ENCODE measurements at places on chromosomes 5 and 9.
A peak's percentile ranks its signal among the peaks of the same experiment; 100 is the strongest.

DNA sequence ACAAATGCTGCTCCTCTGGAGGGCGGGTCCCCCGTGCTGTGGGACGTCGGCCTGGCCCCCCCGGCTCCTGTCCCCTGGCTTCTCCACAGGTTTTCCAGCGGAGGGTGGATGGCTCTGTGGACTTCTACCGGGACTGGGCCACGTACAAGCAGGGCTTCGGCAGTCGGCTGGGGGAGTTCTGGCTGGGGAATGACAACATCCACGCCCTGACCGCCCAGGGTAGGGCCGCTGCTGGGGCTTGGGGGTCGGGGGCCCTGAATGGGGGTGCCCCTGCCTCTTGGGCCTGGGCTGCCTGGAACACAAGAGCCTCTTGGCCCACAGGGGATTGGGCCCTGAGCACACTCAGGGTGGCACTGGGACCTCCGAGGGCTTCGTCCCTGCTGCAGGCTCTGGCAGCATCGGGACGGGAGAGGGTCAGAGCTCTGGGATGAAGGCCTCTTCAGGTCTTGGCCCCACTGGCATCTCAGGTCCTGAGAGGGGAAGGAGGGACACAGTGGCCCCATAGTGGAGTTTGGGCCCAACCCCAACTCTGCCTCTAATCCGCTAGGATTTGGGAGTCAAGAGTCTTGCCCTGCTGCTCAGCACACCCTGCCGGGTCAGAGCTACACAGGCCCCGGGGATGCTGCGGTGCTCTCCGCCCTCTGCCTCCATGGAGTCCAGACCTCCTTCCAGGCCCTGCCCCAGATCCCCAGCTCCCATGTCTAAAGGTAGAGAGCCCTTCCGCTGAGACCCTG, 5.2 kb downstream of the FCN2 start:
- DNase-seq: no peak

DNA sequence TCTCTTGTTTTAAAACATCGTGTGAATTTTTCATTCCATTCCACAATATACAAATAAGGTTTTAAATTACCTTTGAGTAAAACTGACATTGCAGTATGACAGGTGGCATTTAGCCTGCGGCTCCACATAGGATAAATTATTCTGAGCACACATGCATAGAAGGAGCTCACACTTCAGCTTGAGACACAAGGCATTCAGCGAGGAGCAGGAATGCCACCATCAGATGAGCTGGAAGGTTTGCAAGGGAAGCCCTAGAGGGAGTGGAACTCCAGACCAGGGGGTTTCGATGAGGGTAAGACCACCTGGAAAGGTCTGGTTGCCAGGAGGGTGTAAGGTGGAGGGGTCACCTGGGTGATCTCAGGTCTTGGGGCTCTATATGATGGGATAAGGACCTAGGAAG, 259.0 kb upstream of the ADRA1B start:
- DNase-seq: no peak

GRCh38 chr5:142320851-142321560, 3.8 kb downstream of the SPRY4 start:
- no peak for DNase-seq

GRCh38 chr9:24939109-24939850, 393.6 kb upstream of the IZUMO3 start:
- no peak for DNase-seq

DNA sequence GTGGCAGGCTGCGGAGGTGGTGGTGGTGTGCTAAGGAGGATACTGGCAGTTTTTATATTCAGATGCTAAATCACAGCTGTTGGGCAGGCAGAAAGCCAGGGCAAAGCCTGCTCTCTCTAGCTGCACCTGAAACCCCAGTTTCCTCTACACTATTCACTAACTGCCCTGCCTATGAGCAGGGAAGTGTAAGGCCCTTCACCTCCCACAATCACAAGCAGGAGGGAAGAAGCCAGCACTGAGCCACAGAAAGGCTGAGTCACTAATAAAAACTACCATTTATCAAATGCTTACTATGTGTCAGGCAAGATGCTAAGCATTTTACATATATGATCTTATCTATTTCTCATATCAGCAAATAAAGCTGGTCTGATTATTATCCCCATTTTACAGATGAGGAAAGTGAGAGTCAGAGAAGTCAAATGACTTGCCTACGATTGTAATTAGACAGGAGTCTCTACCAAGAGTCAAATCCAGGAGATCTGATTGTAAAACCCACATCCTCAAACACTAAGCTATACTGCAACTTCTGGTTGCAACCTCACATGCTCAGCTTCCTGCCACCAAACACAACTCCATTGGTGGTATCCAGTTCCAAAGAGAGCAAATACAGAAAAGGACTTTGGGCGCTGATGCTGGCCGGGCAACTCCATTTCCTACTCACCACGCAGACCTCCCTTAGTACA, 17.7 kb upstream of the IL6ST start:
- DNase-seq: no peak

GRCh38 chr5:43051684-43052083, 11.6 kb upstream of the ANXA2R start:
- DNase-seq: no peak

GRCh38 chr5:119269061-119269944, 86.5 kb upstream of the TNFAIP8 start:
- DNase-seq: peak; percentile 42

DNA sequence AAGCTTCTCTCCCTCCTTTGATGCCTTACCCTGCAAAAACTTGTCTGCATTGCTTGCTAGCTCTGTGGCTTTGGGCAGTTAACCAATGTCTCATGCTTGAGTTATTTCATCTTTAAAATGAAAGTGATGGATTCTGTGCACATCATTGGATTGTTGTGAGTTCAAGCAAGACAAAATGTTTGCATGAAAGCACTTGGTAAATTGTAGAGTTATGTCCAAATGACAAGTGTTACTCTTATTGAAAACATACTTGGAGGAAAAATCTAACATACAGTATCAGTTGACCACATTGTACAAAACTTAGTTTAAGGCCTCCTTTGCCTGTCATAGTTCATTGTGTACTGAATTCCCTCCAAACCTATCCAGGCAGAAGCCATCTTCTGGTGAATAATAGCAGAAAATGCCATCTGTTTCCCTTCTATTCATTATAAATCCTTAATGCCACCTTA, 30.0 kb downstream of the TGFBR1 start:
- DNase-seq: no peak

DNA sequence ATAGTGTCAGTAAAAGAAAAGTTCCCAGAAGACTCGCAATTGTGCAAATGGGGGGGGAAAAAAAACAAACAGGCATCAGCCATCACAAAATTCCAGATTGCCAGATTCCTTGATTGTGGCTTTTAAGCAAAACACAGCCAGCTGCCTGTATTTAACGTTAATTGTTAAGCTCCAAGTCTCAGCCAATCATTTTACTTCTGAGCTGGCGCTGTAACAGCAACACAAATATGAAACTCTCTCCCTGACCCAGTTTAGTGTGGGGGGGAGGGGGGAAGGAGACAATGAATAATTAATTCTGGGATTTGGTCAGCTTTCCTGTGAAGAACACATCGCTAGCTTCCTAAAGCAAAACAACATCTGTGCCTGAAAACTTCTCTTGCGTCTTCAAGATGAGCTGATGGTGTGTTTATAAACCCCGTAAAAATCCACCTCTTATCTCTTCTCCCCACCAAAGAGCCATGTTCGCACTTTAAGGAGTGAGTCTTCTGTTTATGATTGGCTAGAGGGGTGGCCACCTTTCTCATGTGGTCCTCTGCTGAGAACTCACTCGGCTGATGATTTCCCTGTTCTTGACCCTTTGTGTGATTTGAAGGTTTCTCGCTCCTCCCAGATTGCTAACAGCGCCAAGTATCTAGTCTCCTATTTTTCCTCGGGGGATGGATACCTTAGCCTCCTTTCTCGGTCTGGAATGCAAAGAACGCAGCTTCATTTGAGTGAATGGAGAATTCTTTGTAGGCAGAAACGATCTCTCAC, 160.2 kb upstream of the DAPK1 start:
- DNase-seq: no peak

DNA sequence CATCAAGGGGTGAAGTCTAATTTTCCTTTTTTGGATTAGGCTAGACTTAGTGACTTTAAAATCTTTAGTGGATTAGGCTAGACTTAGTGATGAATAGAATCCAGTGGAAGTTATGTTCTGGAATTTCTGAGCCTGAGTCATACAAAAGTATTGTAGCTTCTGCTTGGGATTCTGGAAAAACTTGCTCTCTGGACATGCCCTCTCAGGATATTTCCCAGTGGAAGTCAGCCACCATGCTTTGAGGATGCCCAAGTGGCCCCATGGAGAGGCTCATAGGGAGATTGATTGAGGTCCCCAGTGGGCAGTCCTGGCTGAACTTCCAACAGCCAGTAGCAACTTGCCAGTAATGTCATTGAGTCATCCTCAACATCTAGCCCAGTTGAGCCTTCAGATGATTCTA, 112.4 kb upstream of the PRLR start:
- no peak for DNase-seq

- DNase-seq: no peak
Observed at GRCh38 chr9:116360989-116361388, 207.4 kb downstream of the PAPPA start.

DNA sequence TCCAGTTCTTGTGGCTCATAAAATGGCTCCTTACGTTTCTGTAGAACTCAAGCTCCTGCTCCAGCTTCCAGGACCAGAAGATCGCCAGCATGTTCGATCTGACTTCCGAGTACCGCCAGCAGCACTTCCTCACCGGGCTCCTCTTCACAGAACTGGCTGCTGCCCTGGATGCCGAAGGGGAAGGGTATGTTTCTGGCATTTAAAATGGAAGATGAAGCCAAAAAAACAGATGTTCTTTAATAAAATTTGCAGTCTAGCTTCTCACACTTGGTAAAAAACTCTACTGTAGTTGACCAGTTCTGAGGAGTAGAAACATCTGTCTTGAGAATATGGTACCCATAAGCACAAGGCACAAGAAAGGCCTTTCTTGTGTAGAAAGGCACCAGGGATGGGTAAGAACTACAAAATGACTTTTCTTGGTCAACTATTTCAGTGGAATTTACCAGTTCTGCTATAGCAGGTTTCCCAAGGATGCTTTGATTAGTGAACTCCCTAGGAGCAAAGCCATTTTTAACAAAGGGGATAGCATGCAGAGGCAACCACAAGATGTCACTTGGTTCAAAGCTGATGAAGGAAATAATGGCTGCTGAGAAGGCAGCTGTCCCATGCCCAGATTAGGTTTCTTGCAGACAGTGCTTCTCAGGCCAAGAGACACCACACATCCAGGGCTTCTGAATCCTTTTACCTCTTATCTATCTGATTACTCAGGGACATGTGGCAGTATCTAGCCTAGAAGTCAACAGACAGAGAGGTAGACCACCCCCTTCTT, 192.4 kb downstream of the DOCK8 start:
- DNase-seq: no peak

DNA sequence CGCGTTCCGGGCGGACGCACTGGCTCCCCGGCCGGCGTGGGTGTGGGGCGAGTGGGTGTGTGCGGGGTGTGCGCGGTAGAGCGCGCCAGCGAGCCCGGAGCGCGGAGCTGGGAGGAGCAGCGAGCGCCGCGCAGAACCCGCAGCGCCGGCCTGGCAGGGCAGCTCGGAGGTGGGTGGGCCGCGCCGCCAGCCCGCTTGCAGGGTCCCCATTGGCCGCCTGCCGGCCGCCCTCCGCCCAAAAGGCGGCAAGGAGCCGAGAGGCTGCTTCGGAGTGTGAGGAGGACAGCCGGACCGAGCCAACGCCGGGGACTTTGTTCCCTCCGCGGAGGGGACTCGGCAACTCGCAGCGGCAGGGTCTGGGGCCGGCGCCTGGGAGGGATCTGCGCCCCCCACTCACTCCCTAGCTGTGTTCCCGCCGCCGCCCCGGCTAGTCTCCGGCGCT, at the start of gene DAPK1:
TSS of gene DAPK1 (plus strand) at position 264 of the 442 bp plus-strand sequence. CDS start 1,211 bp downstream, outside the sequence.
- DNase-seq: no peak

DNA sequence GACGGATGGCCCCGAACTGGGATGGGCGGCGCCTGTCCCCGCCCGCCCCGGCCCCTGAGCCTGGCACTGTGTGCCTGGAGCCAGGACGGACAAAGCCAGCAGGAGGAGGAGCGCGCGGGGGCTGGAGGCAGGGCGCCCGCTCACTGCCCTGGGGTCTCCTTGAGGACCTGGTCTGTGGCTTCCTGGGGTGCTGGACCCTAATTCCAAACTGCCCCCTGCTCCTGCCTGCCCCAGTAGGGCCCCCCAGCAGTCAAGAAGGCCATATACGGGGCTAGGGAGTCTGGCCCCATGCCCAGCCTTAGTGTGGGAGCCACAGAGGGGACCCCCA, 29.2 kb upstream of the RXRA start:
- DNase-seq: no peak

DNA sequence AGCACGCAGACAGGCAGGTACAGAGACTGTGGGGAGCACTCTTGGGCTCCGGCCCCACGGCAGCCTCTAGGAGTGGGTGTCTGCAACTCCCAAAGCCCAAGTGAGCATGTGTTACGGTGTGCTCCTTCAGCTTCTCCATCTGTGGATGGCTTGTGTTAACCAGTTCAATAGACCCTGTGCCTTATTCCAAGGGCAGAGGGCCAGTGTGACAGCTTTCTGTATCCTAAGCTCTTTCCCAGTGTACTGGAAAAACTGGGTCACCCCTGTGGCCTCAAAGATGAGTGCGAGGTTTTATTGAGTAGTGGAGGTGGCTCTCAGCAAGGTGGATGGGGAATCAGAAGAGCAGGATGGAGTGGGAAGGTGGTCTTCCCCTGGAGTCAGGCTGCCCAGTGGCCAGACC, 78.3 kb downstream of the ADAMTS16 start:
- no peak for DNase-seq

DNA sequence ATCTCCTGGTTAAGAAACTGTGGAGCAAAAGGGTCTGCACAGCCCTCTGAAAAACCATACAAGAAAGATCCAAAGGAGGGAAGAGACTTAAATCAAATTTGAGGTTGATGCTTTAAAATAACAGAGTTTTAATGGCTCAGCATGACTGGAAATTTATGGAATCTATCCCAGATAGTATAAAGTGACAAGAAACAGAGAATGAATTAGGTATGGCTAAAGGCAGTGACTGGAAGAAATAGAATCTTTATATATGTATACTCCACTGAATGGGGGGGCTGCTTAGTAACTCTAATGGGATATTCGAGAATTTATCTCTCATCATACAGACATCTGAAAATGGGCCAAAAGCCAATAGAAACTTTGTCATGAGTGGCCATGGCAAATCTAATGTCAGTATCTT, 17.6 kb upstream of the MOCS2 start:
- DNase-seq: no peak

DNA sequence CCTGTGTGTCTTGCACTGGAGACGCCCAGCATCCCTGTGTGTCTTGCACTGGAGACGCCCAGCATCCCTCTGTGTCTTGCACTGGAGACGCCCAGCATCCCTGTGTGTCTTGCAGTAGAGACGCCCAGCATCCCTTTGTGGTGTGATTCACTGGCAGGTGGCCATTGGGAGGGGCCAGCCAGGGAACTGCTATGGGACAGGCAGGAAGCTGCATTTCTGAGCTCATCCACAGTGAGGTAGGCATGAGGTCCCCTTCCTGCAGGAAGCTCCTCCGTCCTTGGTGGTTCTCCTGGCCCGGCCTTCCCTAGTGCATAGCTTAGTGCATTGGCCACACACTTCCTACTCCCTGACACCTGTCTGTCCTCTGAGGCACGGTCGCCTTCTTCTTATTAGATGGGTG, 43.5 kb downstream of the IRX1 start:
- DNase-seq: no peak

GRCh38 chr9:71920456-71921189, 9.2 kb downstream of the C9orf85 start:
- DNase-seq: no peak

- DNase-seq: no peak
Observed at GRCh38 chr5:175701797-175702196, 43.9 kb downstream of the HRH2 start.

All from SHP77 treated with DMSO at 0.1 percent for 48 hours (cell line).